Thoracic aorta (tissue), 2 donors: ENCODE measurements at places on chromosomes 3 and 15.

DNA sequence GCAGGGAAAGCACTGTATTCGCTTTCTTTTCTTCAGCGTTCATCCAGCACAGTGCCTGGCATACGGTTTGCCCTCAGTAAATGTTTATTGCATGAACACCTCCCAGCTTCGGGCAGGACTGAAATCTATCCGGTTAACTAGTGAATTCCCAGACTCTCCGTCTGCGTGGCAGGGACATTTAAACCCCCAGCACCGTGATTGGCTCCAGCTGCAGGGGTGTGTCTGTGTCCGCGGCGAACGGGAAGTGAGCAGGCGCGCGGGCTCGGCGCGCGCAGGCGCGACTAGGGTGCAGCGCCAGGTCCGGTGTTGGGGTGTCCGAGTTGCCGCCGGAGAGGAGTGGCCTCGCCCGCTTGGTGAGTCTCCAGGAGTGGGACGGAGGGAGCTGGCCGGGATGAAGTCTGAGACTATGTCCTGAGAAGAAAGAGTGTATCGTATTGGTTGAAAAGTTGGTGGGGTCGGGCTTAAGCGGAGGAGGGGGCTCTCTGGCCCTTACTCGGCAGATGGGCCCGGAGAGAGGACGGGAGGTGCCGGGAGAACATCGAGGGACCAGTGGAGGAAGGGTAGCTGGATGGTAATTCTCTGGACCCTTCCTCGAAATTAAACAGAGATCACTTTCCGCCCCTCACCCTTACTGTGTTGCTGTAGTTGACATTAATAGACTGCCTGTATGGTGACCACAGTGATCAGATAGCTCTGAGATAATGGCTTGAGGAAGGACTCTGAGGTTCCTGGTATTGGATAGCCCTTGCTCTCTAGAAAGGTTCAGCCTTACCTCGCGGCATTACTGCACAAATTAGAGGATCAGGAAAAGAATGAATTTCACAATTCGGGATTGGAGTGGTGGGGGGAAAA is at the start of gene SNAP23:
TSS of gene SNAP23 (plus strand) at position 274 of the 852 bp plus-strand sequence. CDS start 16,213 bp downstream, outside the sequence.
- H3K27me3 ChIP-seq: no peaks in the 10 kb centered on the region
- H3K4me1 ChIP-seq: peaks cover 37% of the 10 kb centered on the region
- H3K27ac ChIP-seq: peak within 1 kb of the TSS; percentile 86
- H3K4me3 ChIP-seq: peak within 1 kb of the TSS; percentile 84
- no peaks in the 10 kb centered on the region for H3K36me3 ChIP-seq

DNA sequence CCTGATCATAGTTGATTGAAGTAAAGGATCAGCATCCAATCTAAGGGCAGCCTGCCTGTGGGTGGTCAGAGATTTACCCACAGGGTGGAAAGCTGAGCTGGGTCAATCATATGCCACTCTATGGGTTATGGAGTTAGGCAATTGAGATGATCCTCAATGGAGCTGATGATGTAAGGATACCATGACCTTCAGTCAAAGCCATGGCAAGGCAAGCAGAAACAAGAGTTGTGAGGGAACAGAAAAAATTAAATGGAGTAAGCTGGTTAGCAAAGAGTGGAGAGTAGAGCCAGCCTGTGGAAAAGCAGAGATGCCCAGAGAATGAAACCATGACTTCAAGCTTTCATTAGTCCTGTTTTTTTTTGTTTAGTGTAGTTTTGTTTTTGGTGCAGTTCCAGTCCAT is 5.7 kb upstream of the IQGAP1 start:
- DNase-seq: no peak
- H3K27me3 ChIP-seq: no peaks in the 10 kb centered on the region
- H3K36me3 ChIP-seq: no peaks in the 10 kb centered on the region
- no peaks in the 10 kb centered on the region for H3K4me1 ChIP-seq
- H3K4me3 ChIP-seq: no peak overlapping the region
- no peak overlapping the region for H3K27ac ChIP-seq

DNA sequence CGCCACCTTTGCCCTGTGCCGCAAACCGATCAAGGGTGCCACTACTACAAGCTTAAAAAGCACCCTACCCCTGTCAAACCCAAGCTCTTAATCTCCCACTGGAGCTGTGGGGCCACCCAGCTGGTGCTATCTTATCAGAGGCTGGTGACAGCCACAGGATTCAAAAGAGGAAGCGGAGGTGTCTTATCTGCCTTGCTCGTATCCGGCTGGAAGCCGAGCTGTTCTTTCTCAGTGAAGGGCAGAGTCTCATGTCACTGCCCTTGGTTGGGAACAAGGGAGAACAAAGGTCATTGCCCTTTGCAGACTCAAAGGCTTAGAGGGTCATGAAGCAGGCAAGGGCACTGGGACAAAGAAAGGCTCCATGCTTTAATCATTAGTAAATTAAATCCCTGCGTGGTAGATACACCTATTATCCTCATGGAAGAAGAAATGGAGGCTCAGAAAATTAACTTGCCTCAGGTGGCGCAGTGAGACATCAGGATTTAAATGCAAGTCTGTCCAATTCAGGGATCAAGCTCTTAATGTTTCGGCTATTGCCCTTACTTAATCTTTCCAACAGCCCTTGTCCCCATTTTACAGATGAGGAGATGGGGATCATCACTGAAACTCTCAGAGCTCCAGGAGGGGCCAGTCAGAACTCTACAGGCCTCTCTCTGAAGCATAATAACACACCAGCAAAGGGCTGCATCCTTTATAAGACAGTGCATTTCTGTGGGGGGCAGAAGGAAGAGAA is 360.0 kb upstream of the PROK2 start:
- DNase-seq: no peak
- no peaks in the 10 kb centered on the region for H3K27me3 ChIP-seq
- no peak overlapping the region for H3K4me3 ChIP-seq
- peaks cover 13% of the 10 kb centered on the region for H3K4me1 ChIP-seq

DNA sequence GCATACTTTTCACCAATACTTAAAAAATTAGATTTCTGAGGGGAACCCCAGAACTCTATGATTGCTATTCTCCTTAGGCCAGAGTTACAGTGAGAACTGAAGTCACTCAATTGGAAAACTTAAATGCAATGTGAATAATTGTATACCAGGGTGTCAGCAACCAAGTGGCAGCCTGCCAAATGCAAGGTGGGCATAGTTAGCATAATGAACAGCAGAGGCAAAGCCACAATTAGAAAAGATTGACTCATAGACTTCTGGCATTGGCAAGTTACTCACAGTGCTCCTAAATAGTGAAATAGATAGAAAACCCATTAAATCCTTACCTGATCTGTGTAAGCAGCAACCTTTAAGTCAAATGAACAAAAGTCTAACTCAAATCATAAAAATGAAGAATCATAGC is 94.9 kb downstream of the BCHE start:
- H3K4me1 ChIP-seq: no peaks in the 10 kb centered on the region
- no peak overlapping the region for H3K27ac ChIP-seq
- no peaks in the 10 kb centered on the region for H3K27me3 ChIP-seq
- no peak for DNase-seq
- no peaks in the 10 kb centered on the region for H3K36me3 ChIP-seq
- H3K4me3 ChIP-seq: no peak overlapping the region

DNA sequence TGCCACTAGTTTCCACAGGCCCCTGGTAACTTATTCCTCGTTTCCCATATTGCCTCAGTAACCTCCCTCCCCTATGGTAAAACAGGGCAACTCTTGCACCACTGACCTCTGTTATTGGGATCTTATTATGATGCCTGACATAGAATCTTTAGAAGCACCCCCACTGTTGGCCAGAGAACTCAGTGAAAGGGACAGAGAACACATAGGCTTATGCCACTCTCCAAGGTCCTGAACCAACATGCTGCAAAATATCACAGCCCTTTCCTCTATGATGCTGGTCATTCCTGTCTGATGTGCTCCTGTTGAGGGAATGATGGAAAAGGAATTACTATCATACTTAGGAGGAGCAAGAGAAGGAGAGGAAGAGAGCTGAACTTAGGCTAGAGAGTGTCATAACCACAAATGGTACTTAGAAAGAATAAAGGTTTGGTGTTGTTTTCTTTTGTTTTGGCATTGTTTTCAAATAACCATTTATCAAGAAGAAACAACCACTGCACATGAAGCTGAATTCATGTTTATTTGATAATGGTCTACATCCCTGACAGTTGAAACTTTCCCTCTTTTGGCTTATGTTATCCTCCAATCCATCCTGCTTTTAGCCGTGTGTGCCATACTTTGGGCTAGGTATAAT is 330.2 kb downstream of the EPHB1 start:
- no peaks in the 10 kb centered on the region for H3K36me3 ChIP-seq
- no peak overlapping the region for H3K4me3 ChIP-seq
- no peak overlapping the region for H3K27ac ChIP-seq
- no peaks in the 10 kb centered on the region for H3K27me3 ChIP-seq
- H3K4me1 ChIP-seq: no peaks in the 10 kb centered on the region

- H3K4me3 ChIP-seq: no peak overlapping the region
- H3K27ac ChIP-seq: no peak overlapping the region
- no peaks in the 10 kb centered on the region for H3K36me3 ChIP-seq
Measured at GRCh38 chr3:48553361-48553760, 3.2 kb downstream of the PFKFB4 start.

DNA sequence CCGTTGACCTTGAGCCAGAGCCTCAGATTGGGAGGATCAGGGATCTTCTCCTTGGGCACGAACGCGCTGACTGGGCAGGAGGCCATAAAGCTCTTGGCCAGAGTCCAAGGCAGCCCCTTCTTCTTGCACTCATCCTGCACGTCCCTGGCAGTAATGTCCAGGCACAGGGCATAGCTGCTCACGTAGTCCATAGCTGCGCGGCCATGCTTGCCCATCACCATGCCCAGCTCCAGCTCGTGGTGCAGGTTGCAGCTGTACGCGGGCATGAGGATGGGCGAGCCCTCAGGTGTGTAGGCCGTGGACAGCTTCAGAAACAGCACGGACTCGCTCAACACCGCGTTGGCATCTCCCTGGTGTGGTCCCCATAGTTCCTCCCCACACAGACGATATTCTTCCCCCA is 17.9 kb upstream of the RPLP1 start:
- DNase-seq: no peak
- H3K36me3 ChIP-seq: peaks cover 8% of the 10 kb centered on the region
- H3K4me1 ChIP-seq: no peaks in the 10 kb centered on the region
- no peak overlapping the region for H3K4me3 ChIP-seq

DNA sequence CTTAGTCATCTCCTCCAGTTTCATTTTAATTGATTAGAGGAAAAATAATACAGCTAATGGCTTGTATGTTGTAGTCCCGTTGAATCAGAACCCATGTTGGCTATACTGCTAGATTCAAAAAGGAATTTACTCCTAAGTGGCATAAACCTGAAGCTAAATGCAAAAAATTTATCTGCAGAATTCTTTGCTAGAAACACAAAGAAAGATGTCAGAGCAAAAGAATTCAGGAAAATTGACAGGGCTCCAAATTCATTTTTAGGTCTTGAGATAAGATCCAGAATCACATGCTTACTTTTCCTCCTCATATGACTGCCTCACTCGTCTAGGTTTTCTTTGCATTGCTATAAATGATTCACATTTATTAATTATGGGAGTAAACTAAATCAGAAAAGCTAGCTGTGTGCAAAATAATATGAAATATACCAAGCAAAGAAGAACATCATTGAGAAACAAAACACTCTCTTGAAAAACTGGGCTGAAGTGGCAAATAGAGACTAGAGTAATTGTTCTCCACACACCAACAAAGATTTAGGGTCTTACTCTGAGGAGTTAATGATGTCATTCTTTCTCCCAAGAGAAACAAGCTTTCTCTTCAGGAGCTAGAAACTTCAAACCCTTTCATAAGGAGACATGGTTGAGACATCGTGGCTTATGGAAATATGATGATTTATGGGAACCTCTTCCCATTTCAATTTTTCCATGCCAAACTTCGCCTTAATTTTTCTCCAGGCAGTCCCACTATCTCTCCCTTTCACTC is 94.8 kb upstream of the FEZF2 start:
- no peak overlapping the region for H3K27ac ChIP-seq
- H3K36me3 ChIP-seq: no peaks in the 10 kb centered on the region
- DNase-seq: no peak
- H3K4me1 ChIP-seq: peaks cover 13% of the 10 kb centered on the region

DNA sequence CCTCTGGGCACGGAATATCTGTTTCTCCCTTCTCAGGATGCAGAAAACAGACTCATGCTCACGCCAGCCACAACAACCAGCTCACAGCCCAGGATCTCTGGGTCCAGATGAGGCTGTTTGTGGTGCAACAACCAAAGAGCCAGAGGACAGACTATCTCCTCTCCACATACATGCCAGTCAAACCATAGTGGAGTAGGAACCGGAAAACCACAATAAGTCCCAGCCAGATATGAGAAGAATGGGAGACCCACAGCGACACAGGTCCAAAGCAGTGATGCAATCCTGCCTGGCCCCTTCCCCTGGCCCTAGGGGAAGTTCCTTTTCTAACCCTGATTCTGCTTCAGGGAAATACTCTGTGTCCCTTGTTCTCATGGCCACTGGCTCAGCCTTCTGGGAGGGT is 27.6 kb downstream of the MEX3B start:
- no peaks in the 10 kb centered on the region for H3K4me1 ChIP-seq
- no peaks in the 10 kb centered on the region for H3K27me3 ChIP-seq
- H3K4me3 ChIP-seq: no peak overlapping the region
- DNase-seq: no peak
- H3K36me3 ChIP-seq: no peaks in the 10 kb centered on the region

GRCh38 chr3:58754074-58754473 is 87.5 kb upstream of the FAM3D start:
- no peaks in the 10 kb centered on the region for H3K36me3 ChIP-seq
- H3K27ac ChIP-seq: no peak overlapping the region
- H3K27me3 ChIP-seq: no peaks in the 10 kb centered on the region
- DNase-seq: no peak

DNA sequence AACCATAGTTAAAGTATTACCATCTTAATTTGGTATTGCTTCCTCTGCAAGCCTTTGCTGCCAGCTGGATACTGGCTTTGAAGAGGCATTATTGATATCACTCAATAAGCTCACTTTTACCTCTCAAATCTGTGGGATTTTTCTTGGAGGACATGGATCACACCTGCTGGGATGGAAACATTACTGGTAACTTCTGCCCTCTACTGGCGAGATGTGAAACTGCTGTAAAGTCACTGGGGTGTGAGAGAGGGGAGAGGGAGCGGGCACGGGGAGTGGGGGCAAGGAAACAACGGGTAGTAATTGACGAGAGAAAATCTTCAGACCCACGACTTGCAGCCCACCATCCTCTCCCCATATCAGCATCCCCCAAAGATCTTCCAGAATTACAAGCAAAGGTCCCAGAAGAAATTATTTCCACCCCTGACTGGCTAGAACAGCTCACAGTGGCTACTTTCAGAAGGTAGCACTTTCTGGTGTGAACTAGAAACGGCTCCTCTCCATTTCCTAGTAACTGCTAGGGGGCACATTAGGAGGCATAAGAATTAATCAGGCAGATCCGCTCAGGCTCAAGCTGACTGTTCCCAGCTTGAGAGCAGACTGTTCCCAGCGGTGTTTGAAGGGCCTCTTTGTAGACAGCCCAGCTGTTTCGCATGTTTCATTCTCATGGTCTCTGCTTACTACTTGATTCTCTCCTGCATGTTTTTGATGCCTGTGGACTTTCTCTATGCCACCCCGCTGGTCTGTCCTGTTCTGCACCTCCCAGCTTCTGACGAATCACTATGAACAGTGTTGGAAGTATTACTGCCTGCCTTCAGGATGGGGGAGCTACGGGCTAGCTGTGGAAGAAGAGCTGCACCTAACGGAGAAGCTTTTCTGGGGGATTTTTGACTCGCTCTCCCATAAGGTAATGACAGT is 230.4 kb upstream of the CHRM5 start:
- DNase-seq: no peak
- H3K27me3 ChIP-seq: no peaks in the 10 kb centered on the region
- H3K27ac ChIP-seq: no peak overlapping the region
- H3K4me1 ChIP-seq: no peaks in the 10 kb centered on the region
- H3K4me3 ChIP-seq: no peak overlapping the region

GRCh38 chr3:131699001-131699400 is 196.2 kb upstream of the MRPL3 start:
- no peak overlapping the region for H3K27ac ChIP-seq
- no peaks in the 10 kb centered on the region for H3K27me3 ChIP-seq
- DNase-seq: no peak
- H3K4me3 ChIP-seq: no peak overlapping the region
- H3K36me3 ChIP-seq: no peaks in the 10 kb centered on the region
